ENCODE measurements at places on chromosomes 6 and 20.

DNA sequence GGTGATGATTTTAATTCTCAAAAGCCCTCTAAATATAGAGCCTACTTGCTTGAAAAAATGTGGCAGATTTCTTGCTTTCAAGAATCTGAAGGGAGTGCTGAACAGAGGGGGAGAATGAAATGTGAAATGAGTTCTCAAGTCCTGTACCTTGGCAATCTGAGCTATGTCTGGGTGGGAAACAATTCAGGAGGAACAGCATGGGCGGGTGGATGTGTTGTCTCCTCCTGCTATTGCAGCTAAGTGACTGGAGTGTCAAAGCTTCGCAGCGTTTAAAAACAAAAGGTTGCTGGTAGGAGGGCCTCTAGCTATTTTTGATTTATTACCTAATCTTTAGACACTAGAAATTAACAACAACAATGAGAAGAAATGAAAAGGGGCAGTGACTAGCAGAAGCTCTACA, 102.5 kb upstream of the ARG1 start:
- no peak for DNase-seq

- no peak for DNase-seq
Observed at GRCh38 chr6:87817183-87817582, 115.2 kb upstream of the AKIRIN2 start.

DNA sequence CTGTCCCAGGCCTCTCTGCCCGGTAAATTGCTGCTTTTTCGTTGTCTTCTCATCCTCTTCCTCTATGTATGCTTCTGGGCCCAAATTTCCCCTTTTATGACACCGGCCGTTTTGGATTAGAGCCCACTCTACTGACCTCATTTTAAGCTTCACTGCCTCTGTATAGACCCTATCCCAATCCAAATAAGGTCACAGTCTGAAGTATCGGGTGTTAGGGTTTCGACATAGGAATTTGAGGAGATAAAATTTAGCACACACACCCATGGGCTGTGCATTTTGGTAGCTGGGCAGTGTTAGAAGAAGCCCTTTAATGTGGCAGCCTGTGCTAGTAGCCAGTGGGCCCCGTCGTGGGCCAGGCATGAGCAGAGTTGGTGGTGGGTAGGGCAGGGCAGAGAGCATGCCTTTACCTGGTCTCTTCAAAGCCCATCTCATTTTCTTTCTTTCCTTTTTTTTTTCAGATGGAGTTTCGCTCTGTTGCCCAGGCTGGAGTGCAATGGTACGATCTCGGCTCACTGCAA, 27.9 kb upstream of the EZR start:
- DNase-seq: no peak

DNA sequence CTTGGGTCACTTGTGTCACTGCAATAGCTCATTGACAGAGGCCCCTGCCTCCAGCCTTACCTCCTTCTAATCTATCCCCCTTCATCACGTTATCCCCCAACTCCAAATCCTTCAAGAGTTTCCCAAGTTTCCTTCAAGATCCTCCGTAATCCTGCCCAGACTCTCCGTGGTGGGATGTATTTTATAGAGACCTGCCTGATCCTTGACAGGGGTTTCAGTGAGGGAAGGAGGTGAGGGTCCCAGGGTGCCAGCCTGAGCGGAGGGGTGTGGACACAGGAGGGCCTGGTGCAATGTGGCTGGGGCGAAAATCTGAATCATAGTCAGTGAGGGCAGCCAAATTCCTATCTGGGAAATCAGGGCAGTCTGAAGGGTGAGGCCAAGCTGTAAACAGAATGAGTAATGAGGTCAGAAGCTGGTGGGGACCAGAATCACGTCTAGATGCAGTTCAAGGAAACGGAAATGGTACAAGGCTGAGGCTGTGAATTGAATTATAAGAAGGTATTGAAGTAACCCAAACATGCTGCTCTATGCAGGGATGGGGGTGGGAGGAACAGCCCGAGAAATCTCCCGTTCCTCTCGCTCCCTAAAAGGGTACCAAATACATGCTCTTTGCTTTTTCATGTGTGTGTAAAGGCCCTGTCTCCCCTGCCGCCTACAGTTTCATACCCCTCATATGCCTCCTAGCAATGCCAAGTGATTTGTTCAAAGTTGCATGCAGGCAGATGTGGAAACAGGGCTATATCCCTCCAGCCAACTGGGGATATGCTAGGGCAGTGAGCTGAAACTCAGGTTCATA, 35.4 kb upstream of the PIM1 start:
- no peak for DNase-seq

- no peak for DNase-seq
Observed at GRCh38 chr20:25252230-25252651, 4.4 kb downstream of the PYGB start.

GRCh38 chr6:47016261-47016660, 25.9 kb downstream of the ADGRF1 start:
- no peak for DNase-seq

DNA sequence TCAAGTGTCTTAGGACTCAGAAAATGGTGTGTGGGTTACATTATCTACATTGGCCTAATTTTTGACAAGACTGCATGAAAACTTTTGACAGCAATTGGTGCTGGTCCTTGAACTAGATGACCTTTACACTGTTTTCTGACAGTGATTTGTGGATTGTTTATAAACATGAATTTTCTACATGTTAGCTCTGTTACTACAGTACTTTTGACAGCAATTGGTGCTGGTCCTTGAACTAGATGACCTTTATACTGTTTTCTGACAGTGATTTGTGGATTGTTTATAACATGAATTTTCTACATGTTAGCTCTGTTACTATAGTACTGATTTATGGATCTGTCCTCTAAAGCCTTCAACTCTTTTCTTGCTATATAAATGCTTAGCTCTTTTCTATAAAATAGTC, 16.7 kb downstream of the KCTD20 start:
- DNase-seq: no peak

- no peak for DNase-seq
Observed at GRCh38 chr20:18272451-18272850, 15.9 kb upstream of the ZNF133 start.

- no peak for DNase-seq
Observed at GRCh38 chr6:36928547-36928918, 26.0 kb upstream of the PI16 start.

DNA sequence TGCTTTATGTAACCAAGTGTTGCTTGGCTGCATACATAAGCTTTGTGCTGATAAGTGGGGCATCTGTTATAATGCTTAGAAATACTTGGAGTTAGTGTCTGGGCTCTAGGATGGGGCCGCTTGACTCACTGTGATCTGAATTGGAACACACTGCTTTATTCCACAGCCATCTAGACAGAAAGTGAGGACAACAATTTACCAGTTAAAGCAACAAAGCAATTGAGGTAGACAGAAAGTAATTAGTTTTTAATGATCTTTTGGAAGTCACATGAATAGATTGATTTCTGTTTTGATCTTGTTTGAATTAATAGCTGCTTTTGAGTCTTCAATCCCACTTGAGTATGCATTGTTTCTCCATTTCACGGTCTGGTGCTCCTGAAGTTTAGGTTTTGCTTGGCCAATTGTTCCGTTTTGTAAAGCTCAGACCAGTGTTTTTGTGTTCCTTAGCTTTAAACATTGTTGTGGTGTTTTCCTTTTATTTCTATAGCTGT, 157.5 kb downstream of the TRMT11 start:
- no peak for DNase-seq

DNA sequence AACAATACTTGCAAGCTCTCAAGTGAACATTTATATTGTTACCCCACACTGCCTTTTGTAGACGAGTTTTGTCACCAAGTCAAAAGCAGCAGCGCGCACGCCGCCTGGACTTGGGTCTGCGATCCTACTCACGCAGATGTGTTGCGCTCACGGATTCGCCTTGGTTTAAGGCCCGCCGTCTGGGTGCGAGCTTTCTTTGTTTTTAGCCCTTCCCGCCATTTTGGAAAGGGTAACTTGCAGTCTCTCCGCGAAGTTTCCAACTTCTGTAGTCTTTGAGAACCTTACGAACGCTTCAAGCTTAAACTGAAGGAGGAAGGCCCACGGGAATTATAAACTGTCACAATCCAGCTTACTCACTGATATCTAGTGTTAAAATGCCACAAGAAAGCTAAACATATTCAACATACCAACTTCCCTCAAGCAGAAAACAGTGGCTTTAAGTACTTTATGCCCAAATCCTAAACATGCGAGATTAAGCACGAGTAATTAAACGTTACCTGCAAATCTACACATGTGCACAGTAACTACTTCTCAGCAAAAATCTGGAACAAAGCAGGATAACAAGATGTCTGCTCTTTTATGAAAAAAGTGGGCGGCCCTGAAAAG, 80.4 kb upstream of the BTN3A2 start:
- DNase-seq: no peak

Measured in activated T-cell treated with anti-CD3 and anti-CD28 coated beads for 4 hours (primary cell).